Mammary epithelial cell (primary cell): ENCODE measurements at places on chromosomes 6 and 20.

- DNase-seq: no peak
Measured at GRCh38 chr20:10277616-10278015, 59.0 kb downstream of the SNAP25 start.

DNA sequence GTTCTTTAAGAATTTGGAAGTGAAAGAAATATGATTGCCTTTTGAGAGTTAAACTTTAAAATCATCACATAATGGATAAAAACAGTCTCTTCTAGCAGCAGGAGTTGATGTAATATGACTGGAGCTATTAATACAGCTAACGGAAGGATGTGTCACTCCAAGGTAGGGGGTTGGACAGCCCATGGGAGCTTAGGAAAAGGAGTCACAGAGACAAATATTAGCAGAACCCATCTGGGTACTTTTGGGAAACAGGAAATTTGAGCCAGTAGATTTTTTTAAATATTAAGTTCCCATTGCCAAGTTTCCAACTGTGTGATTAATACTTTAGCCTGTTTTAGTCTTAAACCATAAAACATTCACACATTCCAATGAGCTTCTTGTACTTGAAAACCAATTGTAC is 164.7 kb upstream of the RIMS1 start:
- no peak for DNase-seq

- no peak for DNase-seq
Measured at GRCh38 chr20:15439551-15439950, 1102.1 kb upstream of the FLRT3 start.

DNA sequence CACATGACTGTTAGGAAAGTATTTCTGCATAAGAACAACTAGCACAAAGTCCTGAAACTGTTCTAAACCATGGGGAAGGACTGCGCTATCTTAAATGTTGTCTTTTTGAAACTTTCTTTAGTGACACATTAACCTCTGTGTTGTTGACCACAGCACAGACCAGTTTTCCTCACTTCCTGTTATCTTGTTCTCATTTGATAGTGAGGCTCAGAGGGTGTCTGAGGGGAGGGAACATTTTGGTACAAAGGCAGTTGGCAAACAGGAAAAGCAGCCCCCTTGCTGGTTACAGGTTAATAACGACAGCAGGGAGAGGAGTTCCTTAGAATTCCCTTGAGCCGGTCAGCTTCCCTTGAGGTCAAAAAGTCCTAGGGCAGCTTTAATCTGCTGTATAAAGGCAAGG is 143.5 kb upstream of the BMP2 start:
- DNase-seq: no peak

DNA sequence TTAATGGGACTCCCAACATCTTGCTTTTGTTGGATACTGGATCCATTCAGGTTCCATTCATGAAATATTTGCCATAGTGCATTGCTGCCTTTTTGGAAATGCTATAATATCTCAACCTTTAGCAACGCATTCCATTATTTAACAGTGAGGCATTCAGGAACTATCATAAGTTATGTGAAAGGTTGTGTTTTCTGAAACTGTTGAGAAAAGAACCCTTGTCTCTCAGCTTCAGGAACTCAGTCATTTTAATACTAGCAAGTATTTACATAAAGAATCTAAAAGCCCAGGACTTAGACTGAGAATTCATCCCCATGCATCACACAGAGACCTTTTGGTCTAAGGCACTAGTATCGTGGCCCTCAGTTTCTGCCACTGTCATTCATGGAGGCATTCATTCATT is 24.9 kb upstream of the SASH1 start:
- DNase-seq: no peak

DNA sequence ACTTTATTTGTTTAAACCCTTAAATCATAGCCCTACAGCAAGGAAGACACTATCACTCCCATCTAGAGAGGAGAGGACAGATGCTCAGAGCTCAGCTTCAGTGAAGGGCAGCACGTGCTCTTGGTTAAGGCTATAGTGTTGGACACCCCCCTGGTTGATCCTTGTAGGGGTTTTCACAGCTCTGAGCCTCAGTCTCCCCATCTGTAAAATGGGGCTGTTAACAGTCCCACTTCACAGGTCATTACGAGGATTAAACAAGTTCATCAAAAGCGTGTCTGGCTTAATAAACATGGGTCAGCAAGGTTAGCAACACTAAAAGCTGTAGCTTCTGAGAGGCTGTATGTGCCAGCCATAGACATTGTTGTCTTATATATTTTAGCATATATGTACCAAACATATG is 82.4 kb downstream of the NFATC2 start:
- DNase-seq: no peak

DNA sequence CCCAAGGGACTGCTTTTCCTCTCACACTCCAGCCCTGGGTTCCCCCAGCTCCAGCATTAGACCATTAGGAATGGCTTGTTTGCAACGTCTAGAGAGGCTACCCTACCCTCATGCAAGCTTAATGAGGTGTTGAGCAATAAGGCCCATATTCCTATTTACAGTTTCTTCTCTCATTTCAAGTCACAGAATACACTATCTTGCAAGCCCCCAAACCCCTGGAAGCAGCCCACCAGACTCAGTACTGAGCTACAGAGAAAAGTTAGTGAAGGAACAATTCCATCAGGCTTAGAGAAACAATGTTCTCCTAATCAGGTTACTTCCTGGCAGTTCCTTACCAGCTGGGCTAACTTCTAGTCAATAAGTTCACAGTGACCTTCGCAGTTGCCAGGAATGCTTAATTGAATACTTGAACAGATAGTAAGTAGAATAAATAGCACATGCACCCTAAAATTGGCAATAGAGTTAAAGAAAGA is 606.5 kb upstream of the NOX3 start:
- DNase-seq: no peak

DNA sequence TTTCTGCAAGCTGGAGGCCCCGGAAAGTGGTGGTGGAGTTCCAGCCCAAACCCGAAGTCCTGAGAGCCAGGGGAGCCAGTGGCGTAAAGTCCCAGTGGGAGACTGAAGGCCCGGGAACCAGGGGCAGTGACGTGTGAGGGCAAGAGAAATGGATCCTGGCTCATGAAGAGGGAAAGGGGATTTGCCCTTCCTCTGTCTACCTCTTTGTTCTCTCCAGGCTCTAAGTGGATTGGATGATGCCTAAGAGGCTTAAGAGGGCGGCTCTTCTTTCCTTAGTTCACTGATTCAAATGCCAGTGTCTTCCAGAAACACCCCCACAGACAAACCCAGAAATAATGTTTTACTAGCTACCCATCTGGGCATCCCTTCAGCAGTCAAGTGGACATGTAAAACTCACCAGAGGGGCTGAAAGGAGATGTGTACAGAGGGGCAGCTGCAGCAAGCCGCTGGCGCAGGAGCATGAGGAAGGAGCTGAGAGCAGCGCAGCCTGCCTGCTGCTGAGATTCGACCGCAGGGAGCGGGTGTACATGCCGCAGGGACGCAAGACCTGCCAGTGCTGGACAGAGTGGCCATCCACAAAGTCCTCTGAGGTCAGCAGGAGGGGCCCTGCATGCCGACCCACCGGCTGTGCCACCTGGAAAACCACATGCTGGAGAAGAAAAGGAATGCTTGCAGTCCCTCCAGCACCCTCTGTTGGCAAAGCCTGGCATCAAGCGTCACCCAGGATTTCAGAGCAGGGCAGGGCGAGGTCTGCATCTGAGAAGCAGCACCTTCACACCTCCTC is 29.5 kb downstream of the CDYL start:
- peak; percentile 40 for DNase-seq

- DNase-seq: no peak
Measured at GRCh38 chr6:19972221-19972620, 135.1 kb downstream of the ID4 start.

GRCh38 chr20:50628332-50628731 is 63.0 kb downstream of the RIPOR3 start:
- DNase-seq: no peak

DNA sequence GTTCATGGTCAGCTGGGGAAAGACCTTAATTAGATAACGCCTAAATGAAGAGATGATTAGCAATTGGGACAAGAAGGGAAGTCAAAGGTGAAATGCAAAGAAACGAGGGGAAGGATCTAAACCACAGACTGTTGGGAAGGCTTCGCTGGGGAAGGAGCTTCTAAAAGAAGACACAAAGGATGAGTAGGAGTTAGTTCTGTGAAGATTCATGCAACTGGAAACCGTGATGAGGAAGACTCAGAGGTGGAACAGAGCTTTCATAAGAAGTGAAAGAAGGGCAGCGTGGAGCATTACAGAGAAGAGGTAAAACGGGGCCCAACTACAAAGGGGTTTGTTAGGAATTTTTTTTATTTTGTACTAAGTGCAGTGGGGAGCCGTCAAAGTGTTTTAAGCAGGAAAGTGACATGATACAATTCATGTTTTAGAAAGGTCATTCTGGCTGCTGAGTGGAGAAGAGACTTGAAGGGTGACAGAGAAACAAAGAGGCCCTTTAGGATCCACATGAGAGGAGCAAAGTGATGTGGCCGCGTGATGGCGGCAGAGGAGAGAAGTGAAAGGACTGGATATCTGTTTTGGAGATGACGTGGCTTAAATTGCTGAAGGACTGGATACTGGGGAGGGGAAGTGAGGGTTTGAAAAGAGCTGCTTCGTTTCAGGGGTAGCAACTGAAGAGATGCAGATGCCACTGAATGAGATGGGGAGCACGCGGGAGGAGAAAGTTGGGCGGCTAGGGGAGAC is 33.6 kb downstream of the TTI1 start:
- no peak for DNase-seq

GRCh38 chr20:1429143-1429728 is 36.4 kb upstream of the FKBP1A start:
- DNase-seq: no peak

DNA sequence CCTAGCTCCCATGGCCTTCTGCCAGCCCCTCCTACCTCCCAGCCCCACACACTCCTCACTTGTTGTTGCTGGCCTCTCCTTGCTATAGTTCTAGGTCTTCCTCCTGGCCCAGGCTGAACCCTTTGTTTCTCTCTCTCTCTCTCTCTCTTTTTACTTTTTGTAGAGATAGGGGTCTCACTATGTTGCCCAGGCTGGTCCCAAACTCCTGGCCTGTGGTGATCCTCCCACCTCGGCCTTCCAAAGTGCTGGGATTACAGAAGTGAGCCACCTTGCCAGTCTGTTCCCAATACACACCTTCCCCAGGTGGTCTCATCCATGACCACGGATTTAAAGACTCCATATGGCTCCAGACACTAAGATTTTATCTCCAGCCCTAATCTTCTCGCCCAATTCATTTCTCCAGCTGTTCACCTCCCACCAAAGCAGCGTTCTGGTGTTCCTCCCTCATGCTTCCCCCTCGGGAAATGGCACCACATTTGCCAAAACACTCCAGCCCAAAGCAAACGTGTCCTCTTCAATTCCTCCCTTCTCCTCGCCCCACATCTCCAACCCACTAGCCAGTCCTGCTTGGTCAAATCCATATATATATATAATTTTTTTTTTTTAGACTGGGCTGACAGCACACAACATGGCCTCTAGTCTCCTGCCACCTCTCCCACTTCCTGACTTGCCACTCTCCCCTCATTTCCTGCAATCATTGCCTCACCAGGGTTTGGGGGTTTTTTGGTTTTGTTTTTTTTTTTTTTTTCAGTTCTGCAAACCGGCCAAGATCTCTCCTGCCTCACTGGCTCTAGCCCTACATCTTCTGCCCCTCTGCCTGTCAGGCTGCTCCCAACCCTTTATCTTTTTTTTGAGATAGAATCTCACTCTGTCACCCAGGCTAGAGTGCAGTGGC is 104.4 kb downstream of the NCR2 start:
- DNase-seq: no peak

DNA sequence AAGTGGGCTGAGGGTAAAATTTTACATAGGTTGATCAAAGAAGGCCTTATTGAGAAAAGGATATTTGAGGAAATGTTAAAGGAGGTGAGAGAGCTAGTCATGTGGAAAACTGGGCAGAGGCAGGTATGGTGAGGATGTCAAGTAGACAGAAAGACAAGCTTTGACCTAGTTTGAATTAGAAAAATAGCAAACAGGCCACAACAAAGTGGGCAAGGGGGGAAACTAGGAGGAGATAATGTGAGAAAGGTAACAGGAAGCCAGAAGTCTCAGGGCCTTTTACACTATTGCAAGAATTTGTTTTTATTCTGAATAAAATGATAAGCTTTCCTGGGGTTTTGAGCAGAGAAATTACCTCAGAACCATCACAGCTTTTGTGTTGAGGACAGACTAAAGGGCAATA is 115.7 kb downstream of the RWDD2A start:
- DNase-seq: no peak

- DNase-seq: peak; percentile 32
Measured at GRCh38 chr6:125789576-125790357, 993 bp upstream of the NCOA7 start.

- DNase-seq: peak; percentile 40
Measured at GRCh38 chr20:37627060-37627766, 66.6 kb upstream of the CTNNBL1 start.

GRCh38 chr20:21053002-21053762 is 53.0 kb downstream of the LINC00237 start:
- DNase-seq: no peak

DNA sequence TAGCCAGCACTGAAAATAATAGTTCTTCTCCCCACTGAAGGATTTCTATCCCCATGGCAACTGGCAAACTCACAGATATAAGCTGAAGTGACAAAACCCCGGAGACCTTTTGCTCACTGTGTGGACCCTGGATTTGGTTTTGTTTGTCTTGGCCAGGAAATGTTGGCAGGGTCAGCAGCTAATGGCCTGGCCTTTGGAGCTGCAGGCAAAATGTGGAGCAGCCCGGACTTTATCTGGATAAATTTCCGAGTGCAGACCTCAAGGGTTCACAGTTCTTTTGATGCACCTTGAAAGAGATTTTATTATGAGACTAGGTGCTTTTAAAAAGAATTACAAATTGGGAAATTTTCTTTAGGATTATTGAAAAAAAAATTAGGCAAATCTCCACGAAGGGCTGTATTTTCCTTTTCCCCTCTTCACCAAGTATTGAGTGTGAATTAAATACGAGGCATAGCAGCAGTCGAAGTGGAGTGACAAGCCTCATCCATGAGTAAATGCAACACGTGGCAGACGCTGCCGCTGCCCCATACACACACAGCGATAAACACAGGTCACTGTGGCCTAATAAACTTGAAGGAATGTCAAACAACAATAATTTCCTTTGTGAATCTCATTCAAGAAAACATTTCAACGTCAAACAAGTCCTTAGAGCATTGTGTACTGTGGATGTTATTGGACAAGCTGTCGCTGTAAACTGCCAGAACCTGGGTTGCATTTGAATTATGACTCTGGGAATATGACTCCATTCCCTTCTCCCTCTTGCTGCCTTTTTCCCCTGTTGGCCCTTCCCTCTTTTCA is 35.1 kb upstream of the CCN6 start:
- DNase-seq: no peak

DNA sequence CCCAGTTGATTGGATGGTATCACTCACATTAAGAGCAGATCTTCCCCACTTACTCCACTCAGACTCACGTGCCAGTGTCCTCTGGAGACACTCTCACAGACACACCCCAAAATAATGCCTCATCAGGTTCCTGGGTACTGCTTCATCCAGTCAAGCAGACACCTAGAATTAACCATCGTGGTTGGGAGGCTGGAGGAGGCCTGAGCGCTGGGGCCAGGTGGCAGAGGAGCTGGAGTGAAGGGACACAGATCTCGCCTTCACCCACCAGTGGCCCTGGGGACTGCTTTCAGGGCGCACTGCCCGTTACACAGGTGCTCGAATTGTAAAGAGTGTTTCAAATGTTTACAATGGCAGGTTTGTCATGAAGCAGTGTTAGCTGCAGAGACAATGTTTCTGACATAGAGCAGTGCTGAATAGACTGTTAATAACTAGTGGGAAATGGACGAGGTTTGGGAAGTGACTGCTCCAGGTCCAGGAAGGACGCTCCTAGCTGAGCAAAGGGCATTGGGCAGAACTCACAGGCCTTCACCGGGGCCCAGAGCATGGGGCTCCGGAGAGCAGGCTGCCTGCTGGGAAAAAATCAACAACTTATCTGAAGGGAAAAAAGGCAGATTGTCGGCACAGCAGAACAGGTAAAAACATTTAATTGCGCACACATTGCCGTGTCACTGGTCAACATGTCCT is 38.4 kb downstream of the TMEM242 start:
- DNase-seq: no peak

GRCh38 chr6:163165155-163165910 is 249.2 kb upstream of the QKI start:
- DNase-seq: no peak
